ENCODE measurements at places on chromosomes 2 and 18.
A peak's percentile ranks its signal among the peaks of the same experiment; 100 is the strongest.

- no peak for DNase-seq
Observed at GRCh38 chr2:191059308-191059707, 45.3 kb upstream of the STAT1 start.

- DNase-seq: no peak
Observed at GRCh38 chr2:237915576-237915975, 51.2 kb upstream of the UBE2F start.

DNA sequence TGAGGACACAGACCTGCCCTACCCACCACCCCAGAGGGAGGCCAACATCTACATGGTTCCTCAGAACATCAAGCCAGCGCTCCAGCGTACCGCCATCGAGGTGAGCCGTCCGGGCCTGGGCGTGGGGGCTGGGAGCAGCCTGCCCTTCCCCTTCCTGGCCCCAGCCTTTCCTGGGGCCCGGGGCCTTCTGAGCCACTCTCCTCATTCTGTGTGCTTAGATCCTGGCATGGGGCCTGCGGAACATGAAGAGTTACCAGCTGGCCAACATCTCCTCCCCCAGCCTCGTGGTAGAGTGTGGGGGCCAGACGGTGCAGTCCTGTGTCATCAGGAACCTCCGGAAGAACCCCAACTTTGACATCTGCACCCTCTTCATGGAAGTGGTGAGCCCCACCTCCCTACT is 157.9 kb downstream of the DYSF start:
- no peak for DNase-seq

- no peak for DNase-seq
Observed at GRCh38 chr2:218369330-218369729, 12.7 kb downstream of the CATIP start.

GRCh38 chr2:112566104-112566503 is 18.3 kb upstream of the CHCHD5 start:
- DNase-seq: no peak

DNA sequence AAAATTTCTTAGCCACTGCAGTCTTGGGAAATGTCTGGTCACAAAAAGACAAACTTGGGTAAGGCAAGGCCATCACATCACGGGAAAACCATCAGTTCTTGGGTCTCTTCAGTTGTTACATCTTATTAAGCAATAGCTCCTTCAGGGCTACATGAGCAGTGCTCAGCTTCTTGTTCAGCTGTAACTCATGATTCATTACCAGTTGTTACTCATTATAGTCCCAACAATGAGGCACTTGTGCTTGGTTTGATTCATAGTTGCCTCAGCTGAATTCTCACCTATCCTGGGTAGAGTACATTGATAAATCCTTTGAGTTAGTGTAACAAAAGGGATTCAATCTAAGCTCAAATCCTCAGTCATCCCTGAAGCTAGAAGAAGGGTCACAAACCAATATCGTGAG is 102.4 kb upstream of the DCC start:
- peak; percentile 50 for DNase-seq

GRCh38 chr2:72713857-72714256 is 112.0 kb downstream of the EXOC6B start:
- DNase-seq: no peak

DNA sequence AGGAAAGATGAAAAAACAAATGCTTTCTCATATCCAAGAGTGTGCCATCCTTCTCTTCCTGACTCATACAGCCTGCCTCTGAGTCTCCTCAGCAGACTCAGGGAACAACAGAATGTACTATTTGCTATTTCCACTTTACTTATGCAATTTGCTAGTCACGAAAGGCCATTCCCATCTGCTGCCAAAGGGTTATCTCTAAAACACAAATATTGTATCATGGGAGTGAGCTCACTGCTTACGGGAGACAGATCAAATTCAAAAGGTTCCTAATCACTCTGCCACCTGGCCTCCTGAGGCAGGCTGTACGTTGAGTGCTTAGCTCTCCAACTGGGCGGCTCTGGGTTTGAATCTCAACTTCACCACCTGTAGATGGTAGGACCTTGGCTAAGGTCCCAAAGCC is 92.0 kb downstream of the GAREM1 start:
- DNase-seq: peak; percentile 38

GRCh38 chr2:207046724-207047123 is 107.4 kb downstream of the CPO start:
- no peak for DNase-seq

DNA sequence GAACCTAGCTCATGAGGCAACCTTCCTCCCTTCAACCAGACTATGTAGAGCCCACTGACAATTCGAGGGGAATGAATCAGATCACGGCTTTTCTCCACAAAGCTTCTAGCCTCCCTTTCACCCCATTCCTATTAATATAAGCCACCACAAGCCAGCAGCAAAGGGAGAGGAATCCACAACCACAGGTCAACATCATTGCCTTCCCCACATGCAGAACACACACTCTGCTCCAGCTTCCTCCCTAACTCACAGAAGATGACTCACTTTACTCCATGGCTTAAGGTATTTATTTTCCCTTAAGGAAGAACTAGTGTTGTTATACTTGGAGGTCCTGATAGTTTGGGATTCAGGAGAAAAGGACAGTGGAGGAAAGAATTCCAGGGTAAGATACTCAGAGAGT is 272.2 kb downstream of the C1D start:
- peak; percentile 92 for DNase-seq

GRCh38 chr2:41856946-41857345 is 190.9 kb upstream of the PKDCC start:
- DNase-seq: no peak

GRCh38 chr2:74548285-74548899 is 5.3 kb downstream of the LOXL3 start:
- peak; percentile 9 for DNase-seq

GRCh38 chr2:156115338-156115737 is 217.2 kb downstream of the NR4A2 start:
- peak; percentile 67 for DNase-seq

DNA sequence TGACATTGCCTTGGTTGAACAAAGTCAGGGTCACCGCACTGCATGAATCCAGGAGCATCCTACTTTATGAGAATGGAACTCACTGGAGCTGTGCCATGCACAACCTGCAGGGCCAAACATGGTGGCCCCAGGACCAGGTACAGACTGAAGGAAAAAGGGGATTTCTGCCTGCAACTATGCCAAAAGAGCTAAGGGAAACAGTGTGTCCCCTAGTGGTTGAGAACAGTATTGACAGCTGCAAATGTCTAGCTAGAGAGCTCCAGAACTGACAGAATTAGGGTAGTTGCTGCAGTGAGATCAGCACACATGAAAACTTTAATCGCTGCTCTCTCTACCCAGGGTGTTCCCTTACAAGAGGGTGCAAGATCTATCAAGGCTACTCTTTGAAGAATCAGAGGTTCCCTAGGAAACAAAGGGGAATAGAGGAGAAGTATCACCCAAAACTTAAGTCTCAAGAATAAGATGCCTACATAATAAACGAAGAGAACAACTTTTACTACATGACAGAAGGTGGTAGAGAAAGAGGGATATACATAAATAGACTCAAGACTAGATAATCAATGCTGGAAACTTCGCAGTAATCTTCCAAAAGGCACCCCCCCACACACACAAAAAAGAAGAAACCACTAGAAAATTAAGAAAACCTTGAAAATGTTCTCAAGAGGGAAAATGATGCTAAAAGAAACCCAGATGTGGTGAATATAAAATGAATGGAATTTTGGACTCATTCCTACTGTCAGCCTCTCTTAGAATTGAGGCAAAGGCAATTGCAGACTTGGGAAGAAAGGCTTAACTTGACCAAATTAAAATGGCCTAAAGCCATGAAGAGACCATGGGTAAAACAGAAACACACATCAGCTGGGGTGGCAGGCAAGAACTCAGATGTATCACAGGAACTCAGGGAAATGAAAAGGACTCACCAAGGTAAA is 43.6 kb upstream of the IHH start:
- peak; percentile 36 for DNase-seq

- peak; percentile 47 for DNase-seq
Observed at GRCh38 chr2:74876081-74876886, 42.4 kb downstream of the HK2 start.

DNA sequence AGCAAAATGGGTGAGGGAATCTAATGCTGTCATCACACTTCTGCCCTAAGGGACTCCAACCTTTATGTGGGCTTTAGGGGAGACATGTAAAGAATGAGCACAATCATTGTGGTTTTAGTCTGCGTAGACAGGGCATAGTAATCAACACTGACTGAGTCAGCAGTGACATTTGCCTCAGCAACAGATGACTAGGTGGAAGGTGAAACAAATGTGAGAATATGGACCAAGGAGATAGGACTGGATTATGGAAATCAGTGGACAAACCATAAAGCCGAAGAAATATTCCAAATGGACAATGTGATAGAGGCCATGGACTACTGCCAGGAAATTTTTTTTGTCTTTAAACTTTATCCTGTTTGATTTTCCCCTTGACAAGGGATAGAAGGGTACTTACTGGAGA is 83.9 kb downstream of the PDK1 start:
- DNase-seq: peak; percentile 85

DNA sequence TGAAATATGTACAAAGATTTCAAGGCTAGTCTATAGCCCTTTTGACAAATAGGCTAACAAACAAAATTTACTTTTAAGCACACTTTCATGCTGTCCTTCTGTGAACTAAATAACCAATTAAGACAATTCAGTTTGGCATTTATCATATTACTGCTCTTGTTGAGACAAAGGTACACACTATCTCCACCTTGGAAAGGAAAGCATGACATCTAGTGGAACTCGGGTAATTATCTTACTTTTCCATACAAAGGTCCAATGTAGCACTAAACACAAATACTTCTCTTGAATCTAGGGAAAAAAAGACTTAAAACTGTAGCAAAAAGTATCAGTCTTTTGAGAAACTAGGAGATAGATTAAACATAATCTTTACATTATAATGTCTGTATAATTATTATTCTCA is 125.0 kb upstream of the CD226 start:
- DNase-seq: peak; percentile 42

DNA sequence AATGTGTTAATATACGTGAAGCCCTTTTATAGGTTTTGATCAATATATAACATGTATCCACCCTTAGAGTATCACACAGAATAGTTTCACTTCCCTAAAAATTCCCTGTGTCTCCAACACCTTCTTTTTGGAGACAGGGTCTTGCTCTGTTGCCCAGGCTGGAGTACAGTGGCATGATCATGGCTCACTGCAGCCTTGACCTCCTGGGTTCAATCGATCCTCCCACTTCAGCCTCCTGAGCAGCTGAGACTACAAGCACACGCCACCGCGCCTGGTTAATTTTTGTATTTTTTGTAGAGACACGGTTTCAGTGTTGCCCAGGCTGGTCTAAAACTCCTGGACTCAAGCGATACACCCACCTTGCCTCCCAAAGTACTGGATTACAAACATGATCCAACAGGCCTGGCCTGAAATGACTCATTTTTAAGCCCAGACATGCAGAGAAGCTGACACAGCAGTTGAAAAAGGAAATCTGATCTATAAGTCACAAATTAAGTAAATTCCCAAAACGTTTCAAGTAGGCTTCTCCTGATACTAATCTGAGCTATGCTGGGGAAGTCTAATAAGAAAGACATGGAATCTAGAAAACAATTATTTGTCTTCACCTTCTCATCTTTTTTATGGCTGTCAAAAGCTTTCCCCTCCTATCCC is 2.9 kb downstream of the DUSP11 start:
- DNase-seq: peak; percentile 29

GRCh38 chr2:23467618-23468017 is 82.6 kb downstream of the KLHL29 start:
- DNase-seq: no peak

DNA sequence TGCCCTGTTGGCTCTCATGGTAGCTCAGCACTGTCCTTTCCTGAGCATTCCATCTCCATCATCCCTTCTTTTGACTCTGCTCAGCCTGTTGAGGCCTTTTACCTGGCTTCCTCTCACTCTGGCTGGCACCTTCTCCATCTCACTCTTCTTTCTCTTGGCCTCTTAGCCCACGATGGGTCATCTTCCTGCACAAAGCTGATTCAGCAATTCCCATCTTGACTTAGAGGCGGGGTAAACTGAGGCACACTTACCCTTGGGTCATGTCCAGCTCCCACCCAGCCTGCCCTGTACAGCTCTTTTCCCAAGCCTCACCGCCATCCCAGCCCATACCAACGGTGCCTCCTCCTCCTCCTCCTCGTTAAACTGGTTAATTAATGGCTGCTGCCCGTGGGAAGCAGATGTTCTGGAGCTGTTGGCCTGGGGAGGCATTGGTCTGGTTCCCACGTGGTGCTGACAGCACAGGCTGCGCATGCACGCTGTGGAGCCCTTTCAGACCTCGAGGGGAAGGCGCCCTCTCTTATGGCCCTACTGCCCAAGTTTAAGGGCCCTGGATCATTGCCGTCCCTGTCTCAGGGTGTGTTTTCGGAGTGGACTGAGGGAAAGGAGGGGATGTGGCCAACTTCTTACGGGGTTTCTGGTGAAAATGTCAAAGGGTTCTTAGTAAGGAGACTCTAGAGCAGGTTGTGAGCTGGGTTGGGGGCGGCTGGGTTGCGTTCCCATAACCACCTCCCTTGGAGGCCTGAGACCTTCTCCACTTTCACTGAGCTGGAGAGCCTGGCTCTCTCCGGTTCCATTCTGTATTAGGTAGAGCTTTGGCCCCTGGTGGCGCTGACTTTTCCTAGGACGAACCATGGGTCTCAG is 10.9 kb downstream of the WNT10A start:
- no peak for DNase-seq

GRCh38 chr2:181312515-181312927 is 144.7 kb upstream of the ITGA4 start:
- no peak for DNase-seq

DNA sequence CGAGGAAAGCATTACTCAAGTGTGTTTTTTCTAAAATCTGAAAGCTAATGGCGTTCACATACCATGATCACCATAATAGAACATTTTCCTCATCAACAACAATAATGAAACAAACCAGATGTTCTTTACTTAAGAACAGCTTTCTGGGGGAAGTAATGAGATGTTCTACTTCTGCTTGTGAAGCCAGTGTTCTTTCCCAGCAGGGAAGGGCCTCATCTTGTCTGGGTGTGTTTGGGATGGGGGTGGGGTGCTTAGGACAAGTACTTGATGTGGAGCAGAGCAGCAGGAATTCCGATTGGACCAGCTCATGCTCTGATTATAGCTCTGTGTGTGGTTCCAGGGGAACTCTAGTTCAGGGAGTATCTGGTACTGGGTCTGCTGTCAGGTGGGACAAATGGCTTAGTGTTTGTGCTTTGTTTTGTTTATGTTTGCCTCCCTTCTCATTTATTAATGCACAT is 163.0 kb upstream of the NOSTRIN start:
- DNase-seq: peak; percentile 83

DNA sequence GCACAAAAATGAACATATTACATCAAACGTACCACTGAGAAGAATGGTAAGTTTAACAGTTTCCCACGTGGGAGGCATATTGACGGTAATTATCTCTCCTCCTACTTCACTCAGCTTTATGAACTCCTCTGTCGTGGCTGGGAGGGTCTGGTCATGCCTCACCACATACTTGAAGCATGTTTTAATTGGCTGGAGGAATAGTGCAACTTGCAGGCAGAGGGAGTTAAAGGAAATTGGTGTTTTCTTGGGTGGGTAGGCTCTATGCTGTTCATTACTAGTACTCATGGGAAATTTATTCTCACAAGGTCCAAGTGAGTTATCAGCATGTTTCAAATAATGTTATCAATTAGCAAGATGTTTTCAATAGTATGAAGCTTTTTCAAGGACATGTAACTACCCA is 767.0 kb downstream of the PLCL1 start:
- DNase-seq: no peak

- DNase-seq: peak; percentile 83
Observed at GRCh38 chr2:167196461-167197252, 308.4 kb downstream of the XIRP2 start.
